Naive thymus-derived CD8-positive, alpha-beta T cell (primary cell): ENCODE measurements at places on chromosomes 12 and 14. TPM values are rescaled to one million over a fixed set of nuclear protein-coding genes. Genes with fewer than 3 reads are reported as not detected.

SCN8A gene
- 1.1 TPM for total RNA-seq

C12orf60 gene
- 0.71 TPM for total RNA-seq

INSM2 gene
- total RNA-seq, result not detected

CNTN1 gene
- not detected for total RNA-seq

KRT2 gene
- total RNA-seq, result 0.62 TPM

KRT6A gene
- total RNA-seq, result not detected

PAPLN gene
- 0.10 TPM for total RNA-seq

SLC17A8 gene
- total RNA-seq, result not detected

VAMP1 gene
- 92.6 TPM for total RNA-seq

SPRYD4 gene
- 9.4 TPM for total RNA-seq

CLEC9A gene
- not detected for total RNA-seq

CARMIL3 gene
- not detected for total RNA-seq
